Iris pigment epithelial cell (primary cell): ENCODE measurements at places on chromosomes 2 and 18.
A peak's percentile ranks its signal among the peaks of the same experiment; 100 is the strongest.

DNA sequence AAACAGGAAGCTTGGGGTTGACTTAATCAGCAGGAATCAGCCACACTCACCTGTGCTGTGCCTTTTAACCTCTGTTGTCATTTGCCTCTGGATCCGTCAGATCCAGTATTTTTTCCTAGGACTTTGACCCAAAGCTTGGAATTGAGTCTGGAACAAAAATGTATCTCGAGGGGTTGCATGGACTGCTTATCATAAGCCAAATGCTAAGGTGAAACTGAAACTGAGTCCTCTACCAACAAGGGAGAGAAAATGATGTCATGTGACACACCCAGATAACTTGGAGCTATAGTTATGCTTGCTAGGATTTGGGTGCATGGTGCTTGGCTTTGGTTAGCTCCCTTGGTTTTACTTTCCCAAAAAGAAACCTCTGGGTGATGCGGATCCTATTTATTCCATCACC, 2158.6 kb upstream of the PIK3C3 start:
- peak; percentile 28 for DNase-seq

- DNase-seq = no peak
These were observed 71.3 kb downstream of the C1D start for GRCh38 chr2:67991456-67991855.

- DNase-seq = no peak
These were observed 147.0 kb upstream of the ALPP start for GRCh38 chr2:232231554-232231953.

DNA sequence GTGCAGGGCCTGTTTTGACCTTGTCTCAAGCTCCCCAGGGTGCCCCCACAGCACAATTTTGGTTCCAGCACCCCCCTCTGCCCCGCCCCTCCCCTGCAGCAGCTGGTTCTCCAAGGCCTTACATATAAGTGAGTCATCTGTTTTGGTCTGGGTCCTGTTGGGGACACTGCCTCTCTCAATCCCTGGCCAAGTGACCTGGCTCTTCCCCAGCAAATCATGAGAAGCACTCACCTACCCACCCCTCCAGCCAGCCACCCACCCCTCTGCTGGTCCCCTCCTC, 90.5 kb downstream of the INHBB start:
- DNase-seq = no peak

- DNase-seq = no peak
These were observed 80.2 kb downstream of the CDH20 start for GRCh38 chr18:61413396-61413795.

DNA sequence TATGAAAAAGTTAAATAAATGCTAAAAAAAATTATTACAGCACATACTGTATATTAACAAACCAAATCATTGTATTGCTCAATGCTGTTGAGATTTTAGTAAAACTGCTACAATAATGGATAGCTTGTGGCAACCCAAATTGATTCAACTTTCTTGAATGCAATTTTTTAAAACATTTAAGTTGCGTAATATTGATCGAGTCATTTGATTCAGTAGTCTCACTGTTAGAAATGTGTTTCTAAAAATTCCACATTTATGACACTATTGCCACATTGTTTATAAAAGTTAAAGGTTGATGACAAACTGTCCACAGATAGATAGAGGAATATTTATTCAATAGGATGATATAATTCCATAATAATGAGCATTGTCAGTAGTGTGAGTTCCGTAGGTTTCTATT, 640.7 kb upstream of the CRIM1 start:
- DNase-seq = peak; percentile 46

GRCh38 chr2:15580451-15580850, 11.2 kb upstream of the DDX1 start:
- DNase-seq = no peak
